ENCODE measurements at places on chromosomes 13 and 19.

DNA sequence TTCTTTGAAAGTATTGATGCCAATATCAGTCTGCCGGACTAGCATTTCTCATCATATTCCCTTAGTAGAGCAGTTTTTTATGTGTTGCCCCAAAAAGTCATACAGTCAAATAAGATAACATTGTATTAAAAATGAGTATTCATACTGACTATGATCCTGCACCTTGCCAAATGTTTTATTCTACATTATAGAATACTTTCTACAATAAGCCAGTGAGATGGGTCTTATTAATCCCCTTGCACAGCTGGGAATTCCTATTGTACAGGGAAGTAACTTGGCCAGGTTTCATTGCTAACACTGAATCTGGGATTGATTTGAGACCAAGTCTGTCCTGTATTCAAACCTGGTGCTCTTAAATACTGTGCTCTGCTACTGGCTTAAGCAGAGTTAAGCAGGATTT is 114.0 kb downstream of the KCTD12 start:
- DNase-seq = no peak

DNA sequence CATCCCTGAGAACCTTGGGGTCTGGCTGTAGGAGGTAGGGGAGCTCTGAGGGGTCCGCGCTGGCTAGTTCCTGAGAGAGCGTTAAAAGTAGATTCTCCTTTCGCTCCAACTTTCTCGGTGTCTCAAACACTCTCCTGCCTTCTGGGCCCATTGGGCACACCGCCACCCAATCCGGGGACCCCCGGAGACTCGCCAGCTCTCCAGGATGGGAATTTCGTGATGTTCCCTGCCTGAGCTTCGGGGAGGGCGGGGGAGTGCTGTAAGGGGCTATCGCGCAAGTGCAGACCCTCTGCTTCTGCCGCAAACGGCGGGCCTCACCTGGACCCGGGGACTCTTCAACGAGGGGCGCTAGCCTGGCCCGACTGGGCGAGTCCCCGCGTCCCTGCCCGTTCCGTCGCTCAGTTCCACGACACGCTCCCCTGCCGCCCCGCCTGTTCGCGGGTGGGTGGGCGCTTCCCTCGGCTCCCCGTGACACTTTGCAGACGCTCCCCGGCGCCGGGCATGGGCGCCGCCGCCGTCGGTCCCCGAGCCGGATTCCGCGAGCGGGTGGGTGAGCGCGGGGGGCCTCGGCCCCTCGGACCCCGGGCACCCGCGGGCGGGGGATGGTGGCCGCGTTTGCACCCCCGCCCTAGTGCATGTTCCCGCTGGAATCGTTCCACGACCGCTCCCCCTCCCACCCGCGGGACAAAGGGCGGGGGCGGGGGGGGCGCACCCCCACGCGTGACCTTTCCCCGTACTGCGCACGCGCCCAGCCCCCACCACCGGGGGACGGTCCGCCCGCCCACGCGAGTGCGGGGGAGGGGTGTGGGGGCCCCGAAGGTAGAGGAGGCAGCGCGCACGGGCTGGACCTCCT is at the start of gene CCDC106:
TSS of gene CCDC106 (plus strand) at position 481 of the 853 bp plus-strand sequence. CDS start 835 bp downstream, outside the sequence.
- peak; percentile 52 for DNase-seq

DNA sequence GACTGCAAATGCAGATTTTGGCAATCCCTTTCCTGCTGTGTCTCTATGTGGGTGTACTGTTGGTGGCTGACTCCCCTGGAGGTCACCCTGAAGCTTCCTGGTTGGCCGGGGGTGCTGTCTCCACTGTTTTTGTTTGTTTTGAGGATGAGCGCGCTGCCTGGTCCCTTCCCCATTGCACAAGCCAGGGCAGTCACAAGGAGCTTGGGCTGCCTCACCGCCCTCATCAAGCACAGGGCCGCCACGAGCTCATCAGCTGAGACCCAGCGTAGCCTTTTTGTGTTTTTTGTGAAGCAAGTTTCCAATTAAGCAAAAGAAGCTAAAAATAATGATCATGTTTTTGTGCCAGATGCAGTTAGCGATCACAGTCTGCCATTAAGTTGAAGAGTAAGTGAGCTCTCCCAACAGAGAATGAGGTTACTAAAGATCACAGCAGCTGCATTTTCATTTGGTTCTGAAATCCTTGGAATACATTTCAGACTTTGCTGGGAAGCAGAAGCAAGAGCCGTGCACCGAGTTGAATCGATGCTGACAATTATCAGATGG is 57.8 kb downstream of the GGACT start:
- no peak for DNase-seq

- DNase-seq = no peak
These were observed 284.6 kb downstream of the DNAJC15 start for GRCh38 chr13:43307921-43308433.

DNA sequence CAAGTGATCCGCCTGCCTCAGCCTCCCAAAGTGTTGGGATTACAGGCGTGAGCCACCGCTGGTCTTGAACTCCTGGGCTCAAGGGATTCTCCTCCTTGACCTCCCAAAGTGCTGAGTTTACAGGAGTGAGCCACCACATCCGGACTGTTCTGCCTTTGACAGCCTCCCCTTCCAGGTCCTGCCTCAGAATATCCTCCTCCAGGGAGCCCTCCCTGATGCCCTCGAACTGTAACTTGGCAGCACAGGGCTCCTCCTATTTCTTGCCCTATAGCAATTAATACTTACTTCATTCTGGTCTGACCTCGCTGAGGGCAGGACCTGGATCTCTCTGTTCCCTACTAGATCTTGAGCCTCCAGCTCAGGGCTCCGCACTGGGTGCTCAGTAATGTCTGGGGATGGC is 5.9 kb downstream of the CPT1C start:
- DNase-seq = no peak

- DNase-seq = no peak
These were observed 650.8 kb upstream of the KLF12 start for GRCh38 chr13:74784959-74785358.

DNA sequence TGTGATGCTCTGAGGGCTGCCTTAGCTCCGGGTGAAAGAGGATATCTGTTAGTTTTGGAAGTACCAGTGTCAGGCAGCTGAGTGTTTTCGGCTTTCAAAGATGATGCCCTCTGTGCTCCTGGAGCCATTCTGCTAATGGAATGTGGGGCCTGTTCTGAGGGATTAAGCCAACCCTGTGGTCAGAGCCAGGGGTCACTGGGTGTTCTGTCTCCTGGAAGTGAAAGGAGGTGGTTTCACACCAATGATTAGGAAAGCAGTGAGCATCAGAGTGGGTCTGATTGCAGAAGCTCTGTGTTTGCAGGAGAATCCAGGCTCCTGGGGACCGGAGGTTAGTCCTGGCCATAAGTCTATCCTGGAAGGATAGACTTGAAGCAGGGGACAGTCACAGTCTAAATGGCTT is 94.6 kb downstream of the UQCRFS1 start:
- DNase-seq = no peak

- no peak for DNase-seq
These were observed 4.2 kb upstream of the TYK2 start for GRCh38 chr19:10384580-10384979.

GRCh38 chr13:110562696-110563462 is 1.4 kb upstream of the RAB20 start:
- no peak for DNase-seq

DNA sequence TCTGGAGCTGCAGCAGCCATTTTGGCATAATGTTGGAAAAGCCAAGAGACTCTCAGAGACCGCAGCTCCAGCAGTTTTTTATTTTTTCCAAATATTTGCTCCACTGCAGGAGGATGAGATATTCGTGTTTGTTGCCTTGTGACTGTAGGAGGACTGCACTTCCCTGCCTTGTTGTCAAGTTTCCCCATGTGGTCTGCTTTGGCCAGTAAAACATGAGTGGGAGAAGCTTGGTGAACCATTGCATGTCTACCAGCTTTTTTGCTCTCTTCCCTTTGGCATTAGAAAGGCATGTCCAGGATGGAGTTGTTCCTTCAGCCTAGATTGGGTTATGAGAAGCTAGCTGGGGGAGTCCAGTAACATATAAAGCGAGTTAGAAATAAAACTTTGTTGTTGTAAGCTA is 47.7 kb upstream of the ALOX5AP start:
- no peak for DNase-seq

GRCh38 chr13:109156181-109156935 is 526.9 kb downstream of the MYO16 start:
- no peak for DNase-seq

DNA sequence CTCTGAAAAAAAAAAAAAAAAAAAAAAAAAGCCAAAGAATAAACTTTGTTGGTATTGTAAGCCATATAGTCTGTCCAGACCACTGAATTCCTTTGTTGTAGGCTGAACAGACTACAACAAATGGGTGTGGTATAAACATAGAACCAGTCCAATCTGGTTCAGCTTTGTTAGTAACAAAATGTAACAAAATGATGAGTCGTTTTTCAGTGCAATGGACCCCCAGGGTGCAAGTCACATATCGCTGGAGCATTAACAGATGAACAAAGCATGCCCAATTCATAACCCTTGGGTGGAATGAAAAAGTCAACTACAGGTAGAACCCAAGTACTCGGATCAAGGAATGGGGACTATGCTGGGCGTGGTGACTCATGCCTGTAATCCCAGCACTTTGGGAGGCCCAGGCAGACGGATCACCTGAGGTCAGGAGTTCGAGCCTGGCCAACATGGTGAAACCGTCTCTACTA is 13.6 kb upstream of the FCHO1 start:
- no peak for DNase-seq

DNA sequence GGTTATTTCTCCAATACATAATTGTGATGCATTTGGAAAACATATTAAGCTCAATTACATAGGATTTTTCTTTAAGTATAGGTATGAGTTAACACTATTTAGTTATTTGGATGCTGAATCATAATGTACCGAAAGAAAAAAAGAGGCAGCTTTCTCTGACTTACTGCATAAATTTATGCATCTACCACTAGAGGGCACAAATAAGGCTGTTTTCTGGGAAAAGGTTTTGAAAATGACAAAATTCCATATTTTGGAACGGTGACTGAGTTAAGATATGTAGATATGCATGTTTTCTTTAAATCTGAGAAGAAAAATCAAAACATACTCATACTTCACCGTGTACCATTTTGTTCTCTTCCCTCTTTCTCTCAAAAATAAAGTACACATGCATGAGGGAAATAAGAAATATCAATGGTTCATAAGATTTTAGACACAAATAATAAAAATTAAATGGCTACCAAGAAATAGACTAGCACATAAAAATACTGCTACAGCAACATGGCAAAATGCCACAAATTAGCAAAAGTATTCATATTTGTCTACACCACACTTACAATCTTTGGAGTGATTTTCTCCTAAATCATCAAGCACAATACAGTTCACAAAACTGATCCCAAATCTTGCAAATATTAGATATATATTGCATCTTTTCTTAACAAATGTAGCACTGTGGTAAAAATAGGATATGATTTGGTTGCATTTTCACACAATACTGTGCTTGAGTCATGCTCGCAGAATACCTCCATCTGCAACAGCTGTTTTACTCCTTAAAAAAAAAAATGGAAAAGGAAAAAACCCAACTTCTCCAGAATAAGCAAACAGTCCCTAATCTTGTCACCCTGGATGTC is 260.0 kb downstream of the FGF14 start:
- DNase-seq = no peak

- DNase-seq = peak; percentile 42
These were observed 19.5 kb downstream of the PRKD2 start for GRCh38 chr19:46697204-46697960.

DNA sequence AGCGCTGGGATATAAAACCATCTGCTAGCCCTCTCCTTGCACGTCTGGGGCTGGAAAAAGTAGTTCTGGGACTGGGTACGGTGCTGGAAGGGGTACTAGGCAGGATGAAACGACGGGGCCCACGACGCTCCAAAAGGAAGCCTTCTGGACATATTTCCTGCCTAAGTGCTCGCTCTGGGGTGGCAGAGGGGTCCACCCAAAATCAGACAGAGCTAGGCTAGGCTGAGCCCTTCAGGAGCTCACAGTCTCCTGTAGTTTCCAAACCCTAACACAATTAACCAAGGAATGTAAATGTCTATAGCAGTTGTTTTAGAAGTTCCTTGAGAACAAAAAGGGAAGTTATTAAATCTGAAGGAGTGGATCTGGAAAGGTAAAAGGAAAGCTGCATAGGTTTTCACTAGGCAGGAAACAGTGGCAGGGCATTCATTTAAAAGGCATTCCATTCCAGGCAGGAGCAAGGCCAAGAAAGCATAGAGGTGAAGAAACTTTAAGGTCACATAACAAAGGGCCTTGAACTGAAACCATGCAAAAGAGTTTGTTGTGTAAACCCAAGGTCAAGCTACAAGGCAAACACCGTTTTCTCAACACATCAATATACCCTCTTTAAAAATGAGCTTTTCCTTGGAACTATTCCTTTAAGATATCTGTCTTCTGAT is 634 bp upstream of the DIAPH3 start:
- DNase-seq = no peak

DNA sequence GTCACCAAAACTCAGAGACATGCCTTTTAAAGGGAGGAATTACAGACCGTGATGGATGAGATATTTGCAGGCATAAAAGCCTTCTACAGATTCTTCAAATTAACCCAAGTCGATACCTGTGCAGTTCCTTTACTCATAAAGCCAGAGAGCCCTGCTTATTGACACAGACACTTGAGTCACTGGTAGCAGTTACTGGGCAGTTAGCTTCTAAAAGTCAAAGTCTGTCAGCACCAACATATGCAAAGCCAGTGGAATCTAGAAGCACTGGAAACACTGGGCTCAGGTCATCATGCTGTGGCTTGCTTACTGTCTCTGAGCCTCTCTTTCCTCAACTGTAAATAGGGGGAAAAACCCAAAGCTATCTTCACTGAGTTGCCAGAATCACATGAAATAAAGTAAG is 25.7 kb upstream of the LRCH1 start:
- DNase-seq = no peak

- no peak for DNase-seq
These were observed 3.2 kb downstream of the UPK1A start for GRCh38 chr19:35669566-35669965.

DNA sequence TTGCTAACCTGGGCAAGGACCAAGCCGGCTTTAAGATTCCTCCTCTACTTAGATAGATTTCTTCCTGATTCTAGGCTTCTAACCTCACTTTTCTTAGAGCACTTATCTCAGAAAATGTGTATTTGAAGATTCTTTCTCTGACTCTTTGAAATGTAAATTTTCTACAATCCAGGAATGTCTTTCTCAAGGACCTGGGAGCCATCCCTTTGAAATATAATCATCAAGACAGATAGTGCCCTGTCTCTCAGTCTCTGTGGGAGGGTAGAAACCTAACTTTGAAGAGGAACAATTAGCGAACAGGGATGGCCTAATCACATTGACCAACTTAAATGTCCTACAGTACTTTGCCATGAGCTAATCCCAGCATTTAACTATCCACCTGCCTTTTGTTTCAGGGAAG is 1646.0 kb downstream of the PCDH9 start:
- DNase-seq = no peak

- no peak for DNase-seq
These were observed 50.3 kb upstream of the TUBGCP3 start for GRCh38 chr13:112638157-112638750.

DNA sequence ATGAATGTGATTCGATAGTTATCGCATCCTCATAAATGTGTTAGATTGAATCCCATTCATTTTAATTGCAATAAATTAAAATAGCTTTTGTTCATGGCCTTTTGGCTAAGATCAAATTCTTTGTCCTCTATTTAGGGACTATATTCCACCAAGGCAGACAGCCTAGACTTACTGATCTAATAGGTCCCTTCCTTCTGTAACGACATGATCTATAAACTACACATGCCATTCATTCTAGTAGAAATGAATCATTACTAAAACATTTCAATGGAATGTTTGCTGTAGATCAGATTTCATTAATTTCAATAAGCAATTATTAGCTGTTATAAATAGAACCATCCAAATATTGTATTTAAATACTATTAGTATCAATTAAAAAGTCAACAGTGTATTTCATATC is 526.6 kb upstream of the KLHL1 start:
- DNase-seq = no peak

Measured in stimulated activated CD4-positive, alpha-beta T cell treated with anti-CD3 and anti-CD28 coated beads, Interleukin-15, amount 100 ng/mL, for 24 hours (primary cell).